ENCODE measurements at places on chromosomes 3 and 15.
A peak's percentile ranks its signal among the peaks of the same experiment; 100 is the strongest.

- no peak for DNase-seq
These were observed 345.5 kb downstream of the SQOR start for GRCh38 chr15:45980366-45980765.

DNA sequence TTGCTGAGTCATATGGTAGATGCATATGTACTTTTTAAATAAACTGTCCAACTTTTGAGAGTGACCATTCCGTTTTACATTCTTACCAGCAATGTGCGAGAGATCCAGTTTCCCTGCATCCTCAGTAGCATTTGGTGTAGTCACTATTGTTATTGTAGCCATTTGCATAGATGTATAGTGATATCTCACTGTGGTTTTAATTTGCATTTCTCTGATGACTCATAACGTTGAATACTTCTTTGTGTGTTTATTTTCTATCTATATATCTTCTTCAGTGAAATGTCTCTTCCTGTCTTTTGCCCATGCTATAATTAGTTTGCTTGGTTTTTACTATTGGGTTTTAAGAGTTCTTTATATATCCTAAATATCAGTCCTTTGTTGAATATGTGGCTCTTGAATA, 255.7 kb upstream of the GRM7 start:
- DNase-seq = no peak

DNA sequence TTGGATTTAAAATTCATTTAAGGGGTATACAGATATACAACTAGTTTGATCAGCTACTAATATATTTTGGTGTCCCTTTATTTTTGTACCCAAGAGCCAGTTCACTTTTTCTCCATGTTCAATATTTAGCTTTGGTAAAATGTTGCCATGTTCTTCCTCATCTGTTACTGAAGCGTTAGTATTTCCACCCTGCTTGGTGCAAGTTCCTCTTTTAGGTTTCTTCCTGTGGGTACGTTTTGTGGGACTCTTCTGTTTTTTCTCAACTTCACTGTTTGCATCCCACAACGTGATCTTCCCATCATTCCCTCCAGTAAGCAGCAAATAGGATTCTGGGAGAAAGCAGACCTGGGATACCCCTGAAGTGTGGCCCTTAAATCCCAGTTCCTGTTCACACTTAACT, 14.1 kb downstream of the WDR53 start:
- no peak for DNase-seq

- DNase-seq = no peak
These were observed 49.3 kb downstream of the TMEM212 start for GRCh38 chr3:171892457-171892856.

DNA sequence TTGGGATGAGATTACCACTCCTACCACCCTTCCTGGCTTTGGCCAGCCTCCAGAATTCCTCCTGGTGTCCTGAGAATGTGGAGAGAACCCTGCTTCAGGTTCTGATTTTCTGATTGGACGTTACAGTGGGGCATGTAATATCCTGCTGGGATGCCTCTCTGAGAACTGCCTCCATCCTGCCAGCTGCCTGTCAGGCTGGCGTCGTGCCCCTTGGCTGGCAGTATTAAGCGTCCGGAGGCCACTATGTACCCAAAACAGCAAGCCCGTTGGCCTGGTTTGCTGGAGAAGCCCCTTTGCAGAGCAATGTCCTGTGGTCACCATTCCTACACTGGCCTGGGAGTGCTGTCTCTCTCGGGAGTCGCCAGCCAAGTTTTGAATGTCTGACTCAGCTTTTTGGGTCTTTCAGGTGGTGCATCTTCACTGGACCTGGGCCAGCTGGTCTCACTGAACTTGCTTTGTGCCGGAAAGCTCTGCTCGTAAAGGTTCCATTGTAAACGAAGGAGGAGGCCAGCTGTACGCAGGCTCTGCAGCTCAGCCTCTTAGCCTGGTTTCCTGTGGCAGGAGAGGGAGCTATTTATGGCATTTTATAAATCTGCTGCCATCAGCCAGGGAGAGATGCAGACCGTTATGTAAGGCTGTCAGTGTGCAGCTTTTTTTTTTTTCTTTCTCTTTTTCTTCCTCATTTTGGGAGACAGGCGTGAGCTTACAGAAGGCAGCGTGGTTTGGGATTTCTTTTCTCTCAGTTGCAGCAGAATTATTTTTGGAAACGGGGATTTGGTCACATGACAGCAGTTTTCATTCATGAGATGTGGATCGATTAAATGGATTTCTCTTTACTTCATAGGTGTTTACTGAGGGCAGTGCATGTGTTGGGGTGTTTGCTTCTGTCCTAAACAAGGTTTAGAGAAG, 19.0 kb upstream of the TRAK1 start:
- peak; percentile 18 for DNase-seq

DNA sequence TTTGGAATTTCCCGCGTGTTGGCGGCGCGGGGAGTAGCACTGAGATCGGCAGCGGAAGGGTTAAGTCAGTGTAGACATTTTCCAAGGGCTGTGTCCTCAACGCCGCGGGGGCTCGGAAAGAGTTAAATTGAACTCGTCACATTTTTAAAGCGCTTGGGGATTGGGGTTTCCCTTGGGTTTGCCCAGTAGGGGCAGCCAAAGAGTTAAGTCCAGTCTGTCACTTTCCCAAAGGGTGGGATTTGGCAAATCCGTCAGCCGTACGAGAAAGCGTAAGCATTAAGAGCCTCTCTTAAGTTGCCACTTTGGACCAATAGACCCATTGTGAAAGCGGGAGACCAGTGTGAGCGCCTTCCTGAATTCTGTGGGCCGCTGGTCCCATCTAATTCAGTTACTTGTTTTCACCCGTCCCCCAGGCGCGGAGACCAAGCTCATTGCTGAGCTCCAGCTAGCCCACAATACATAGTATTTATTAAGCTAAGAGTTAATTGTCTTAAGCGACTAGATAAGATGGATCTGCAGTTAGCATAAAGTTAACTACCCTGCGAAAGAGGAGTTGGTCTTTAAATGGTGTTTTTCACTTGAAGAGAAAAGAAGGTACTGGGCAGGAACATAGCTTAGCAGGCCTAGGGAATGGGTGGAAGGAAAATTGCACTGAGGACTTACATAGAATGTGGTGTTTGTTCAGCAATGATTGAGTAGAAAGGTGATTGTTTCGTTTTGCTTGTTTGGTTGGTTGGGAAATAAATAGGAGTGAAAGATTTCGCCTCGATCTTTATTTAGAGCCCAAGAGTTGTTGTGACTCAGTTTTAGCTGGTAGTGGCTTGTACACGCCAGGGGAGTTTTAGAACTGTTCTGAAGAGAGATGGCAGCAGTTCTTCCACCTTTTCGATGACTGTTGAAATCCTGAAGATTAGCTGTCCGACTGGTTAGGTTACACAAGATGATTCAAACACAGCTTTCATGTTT, 932 bp downstream of the ARL8B start:
- peak; percentile 67 for DNase-seq
